Foreskin fibroblast (primary cell): ENCODE measurements at places on chromosomes 2 and 18.

- no peak for DNase-seq
These were observed 43.5 kb downstream of the KCTD1 start for GRCh38 chr18:26504831-26505230.

GRCh38 chr2:156322051-156322685, 10.4 kb downstream of the NR4A2 start:
- DNase-seq = no peak

DNA sequence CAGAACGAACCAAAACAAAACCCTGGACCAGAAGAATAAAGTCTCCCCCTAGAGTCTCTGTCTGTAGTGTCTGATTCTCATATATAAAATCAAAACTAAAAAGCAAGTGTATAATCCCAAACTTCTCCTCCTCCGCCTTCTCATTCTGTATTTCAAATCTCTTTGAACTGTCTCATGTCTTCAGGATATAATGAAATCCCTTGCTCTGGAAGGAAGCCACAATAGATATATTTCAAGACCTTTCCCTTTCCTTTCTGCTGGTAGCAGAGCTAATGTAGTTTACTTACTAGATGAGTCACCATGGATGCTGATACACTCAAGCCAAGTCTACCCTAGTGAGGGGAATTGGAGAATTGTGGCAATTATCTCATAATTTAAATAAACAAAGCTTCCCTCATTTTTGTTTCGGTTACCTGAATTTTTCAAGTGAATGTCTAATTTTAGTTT, 33.5 kb upstream of the CCDC93 start:
- DNase-seq = peak; percentile 47

DNA sequence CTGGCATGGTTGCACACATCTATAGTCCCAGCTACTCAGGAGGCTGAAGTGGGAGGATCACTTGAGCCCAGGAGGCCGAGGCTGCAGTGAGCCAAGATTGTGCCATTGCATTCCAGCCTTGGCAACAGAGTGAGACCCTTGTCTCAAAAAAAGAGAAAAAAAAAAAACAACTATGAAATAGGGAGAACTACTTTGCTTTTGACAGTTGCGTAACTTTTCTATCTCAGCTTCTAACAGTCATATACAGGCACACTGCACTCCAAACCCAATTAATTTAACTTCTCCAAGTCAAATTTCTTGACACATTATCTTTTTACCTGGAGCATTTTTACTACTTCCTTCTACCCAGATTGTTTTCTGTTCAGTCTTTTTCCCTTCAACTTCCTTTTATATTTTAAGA, 24.1 kb upstream of the VWC2L start:
- DNase-seq = no peak

DNA sequence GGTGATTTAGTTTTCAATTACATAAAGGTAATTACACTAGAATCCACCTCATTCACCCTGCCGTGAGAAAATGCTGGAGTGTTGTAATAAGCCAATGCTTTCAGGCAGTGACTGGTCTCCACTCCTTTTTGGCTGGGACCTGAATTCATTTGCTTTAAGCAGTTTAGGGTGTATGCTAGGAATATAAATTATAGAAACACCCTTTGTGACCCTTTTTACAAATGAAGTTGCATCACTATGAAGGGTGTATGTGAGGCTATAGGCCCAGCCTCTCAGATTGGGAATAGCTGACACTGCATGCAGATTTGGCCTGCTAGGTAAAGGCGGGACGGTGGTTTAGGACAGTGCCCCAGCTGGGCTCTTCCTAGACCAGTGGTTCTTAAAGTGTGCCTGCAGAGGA, 50.8 kb upstream of the NFE2L2 start:
- no peak for DNase-seq

- DNase-seq = peak; percentile 42
These were observed 206.8 kb upstream of the FOSL2 start for GRCh38 chr2:28185891-28186290.

GRCh38 chr2:173153301-173153885, 77.7 kb downstream of the MAP3K20 start:
- DNase-seq = no peak

- DNase-seq = no peak
These were observed 50.6 kb downstream of the NCOA1 start for GRCh38 chr2:24541621-24542020.

- no peak for DNase-seq
These were observed 13.6 kb upstream of the TMEM185B start for GRCh38 chr2:120236791-120237190.

DNA sequence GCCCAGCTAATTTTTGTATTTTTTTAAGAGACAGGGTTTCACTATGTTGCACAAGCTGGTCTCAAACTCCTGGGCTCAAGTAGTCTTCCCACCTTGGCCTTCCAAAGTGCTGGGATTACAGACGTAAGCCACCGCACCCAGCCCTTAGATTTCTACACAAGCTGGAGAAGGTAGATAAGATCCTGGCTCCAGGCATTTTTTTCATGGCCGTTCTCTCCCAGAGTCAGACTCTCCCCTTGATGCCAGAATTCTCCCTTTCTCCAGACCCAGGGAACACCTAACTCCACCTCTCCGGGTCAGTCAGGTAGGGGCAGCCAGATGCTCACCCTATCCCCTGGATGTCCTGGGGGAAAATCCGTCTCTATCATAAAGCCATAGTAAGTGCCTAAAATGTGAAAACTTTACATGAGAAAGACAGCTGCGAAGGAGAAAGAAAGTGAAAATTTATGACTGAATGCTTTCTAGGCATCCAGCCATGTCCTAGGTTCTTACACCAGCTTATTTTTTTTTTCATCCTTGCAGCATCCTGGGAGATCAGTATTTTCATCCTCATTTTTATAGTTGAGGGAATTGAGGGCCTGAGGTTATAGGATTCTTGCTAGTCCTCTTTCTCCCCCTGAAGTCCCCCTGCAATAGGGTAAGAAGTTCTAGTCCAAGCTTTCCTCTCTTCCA, 16.3 kb downstream of the SIX3 start:
- DNase-seq = no peak

- no peak for DNase-seq
These were observed 2.1 kb upstream of the STK17B start for GRCh38 chr2:196173505-196173904.

DNA sequence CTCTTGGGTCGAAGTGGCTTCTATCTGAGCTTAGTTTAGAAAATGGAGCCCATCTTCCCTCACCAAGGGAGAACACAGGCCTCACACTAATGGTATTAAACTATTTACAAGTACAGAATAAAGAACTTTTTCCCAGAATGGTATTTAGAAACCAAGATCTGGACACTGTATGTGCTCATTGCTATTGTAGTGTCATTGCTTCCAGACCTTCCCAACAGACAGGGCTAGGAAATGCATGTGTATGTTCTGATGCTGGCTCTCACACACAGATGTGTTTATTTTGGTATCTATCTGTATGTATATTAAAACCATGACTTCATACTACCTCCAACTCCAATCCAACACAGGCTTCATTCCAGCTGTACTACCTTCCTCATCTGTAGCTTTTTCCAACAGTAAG, 8.0 kb downstream of the COX5B start:
- DNase-seq = no peak

GRCh38 chr2:31348618-31349017, 65.9 kb downstream of the XDH start:
- no peak for DNase-seq

GRCh38 chr2:25398534-25398933, 56.8 kb upstream of the DNMT3A start:
- DNase-seq = no peak

DNA sequence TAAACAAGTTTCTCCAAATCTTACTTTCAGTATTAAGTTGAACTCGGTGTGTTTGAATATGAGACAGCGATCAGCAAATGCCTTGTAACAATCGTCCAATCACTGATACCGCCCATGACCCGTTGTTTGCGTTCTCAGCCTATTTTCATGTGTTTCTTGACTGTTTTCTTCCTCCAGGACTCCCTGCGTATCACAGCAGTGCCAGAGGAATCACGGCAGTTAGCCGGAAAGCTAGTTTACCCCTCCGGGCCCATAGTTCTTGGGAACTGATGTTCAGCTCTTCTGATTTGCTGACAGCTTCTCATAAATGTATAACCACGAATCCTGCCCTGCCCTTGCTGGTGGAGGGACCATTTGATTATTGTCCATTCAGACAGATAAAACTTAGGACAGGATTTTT, 42.2 kb upstream of the TPO start:
- no peak for DNase-seq

- no peak for DNase-seq
These were observed 459.8 kb upstream of the SLC14A2 start for GRCh38 chr18:45155526-45155925.

DNA sequence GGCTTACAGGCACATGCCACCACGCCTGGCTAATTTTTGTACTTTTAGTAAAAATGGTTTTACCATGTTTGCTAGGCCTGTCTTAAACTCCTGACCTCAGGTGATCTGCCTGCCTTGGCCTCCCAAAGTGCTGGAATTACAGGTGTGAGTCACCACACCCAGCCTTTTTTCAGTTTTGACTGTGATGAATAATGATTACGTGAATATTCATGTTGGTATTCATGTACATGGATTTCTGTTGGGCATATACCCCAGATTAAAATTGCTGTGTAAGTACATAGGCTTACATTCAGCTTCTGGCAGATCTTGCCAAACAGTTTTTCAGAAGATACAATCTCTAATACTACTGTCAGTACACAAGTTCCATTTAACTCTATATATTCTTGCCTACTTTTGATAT, 20.9 kb downstream of the SLC39A10 start:
- no peak for DNase-seq

DNA sequence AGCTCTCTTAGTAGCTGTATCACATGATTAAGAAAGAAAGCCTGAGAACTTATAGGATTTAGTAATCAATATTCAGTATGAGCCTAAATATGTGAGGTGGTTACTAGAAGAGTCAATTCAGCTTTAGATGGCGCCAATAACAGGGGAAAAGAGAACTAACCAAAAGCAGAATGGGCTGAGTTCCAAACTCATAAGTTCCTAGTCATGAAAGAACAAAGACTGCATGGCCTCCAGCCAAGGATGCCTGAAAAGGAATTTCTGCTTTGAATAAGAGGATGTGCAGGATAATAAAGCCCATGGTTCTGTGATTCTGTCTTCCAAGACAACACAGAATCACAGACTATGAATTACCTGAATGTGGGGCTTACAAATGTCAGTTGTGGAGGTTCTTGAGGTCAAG, 196.5 kb downstream of the SATB2 start:
- DNase-seq = peak; percentile 78

GRCh38 chr2:14975381-14975780, 342.9 kb downstream of the LRATD1 start:
- DNase-seq = peak; percentile 18

DNA sequence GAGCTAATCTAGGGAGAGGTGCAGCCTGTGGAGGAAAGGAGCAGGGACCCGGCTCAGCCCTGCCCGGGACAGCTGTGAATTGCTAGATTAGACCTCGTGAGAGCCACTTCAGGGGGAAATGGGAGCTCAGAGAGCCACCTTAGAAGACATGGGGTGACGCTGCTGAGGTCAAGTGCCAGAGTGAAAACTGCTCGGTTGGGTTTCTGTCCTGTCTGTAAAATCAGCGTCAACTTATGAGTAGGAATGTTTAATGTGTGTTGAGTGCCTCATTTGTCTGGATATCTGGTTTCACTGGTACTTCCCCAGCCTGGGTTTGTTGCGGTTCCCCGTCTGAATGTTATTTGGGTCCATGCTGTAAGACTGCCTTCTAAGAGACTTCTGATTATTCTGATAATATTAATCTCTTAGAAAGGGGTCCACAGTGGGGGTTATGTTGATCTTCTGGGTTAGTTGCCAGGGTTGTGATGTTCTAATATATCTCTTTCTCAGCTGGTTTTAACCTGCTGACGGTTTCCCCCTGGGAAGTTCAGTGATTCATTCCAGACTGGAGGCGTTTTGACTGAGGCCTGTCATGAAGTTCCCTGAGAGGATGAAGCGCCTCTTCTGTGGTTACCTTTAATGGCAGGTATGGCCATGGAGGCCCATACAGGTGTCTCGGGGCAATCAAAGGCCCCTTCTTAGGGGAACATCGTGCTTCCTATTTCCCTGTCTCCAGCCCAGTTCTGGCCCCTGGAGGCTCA, 175.9 kb downstream of the SH3RF3 start:
- DNase-seq = no peak

DNA sequence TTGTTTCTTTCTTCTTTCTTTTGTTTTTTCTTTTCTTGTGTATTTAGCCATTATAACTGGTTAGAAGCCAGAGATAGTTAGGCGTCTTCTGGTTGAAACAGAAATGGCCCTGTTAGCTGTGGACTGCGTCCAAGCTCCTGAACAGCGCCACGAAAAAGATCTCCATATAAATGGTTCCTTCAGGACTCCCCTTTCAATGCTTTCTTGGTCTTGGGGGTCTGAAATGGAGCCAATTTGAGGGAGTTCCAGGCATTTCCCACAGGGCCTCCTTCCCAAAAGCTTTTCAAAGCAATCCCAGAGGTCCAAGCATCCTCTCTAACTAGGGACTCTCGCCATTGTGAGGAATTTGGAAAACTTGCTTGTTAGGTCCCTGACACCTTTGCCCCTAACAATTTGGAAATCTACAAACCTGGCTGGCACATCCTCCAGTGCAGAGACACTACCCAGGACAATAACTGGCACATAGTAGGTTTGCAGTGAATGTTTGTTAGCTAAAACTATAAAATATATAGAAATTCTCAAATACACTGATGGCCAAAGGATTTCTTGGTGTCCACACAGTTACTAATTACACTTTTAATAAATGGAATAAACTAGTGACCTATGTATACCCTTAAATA, 80.1 kb downstream of the MYCN start:
- DNase-seq = no peak
